Activated CD4-positive, alpha-beta T cell treated with anti-CD3 and anti-CD28 coated beads, Interleukin-2, amount 10 ng/mL, durations not matched to agents 7 days and 5 days (primary cell): ENCODE measurements at places on chromosomes 16 and 17. TPM values are rescaled to one million over a fixed set of nuclear protein-coding genes. Genes with fewer than 3 reads are reported as not detected.
A peak's percentile ranks its signal among the peaks of the same experiment; 100 is the strongest.

- peak; percentile 79 for DNase-seq
- H3K27ac ChIP-seq, result peak within 1 kb of the TSS; percentile 98
- peaks cover 45% of the 10 kb centered on the region for H3K4me1 ChIP-seq
- H3K36me3 ChIP-seq, result peaks cover 15% of the 10 kb centered on the region
- peak within 1 kb of the TSS; percentile 99 for H3K4me3 ChIP-seq
- H3K27me3 ChIP-seq, result no peaks in the 10 kb centered on the region
Measured at GRCh38 chr17:60525685-60526514, at the start of gene APPBP2. APPBP2 (minus strand) TSS chr17:60526242; CDS start chr17:60525931, 311 bp downstream.

GRCh38 chr17:80024206-80024972 lies 11.3 kb downstream of the TBC1D16 start:
- no peak overlapping the region for H3K27ac ChIP-seq
- no peaks in the 10 kb centered on the region for H3K4me1 ChIP-seq
- no peak overlapping the region for H3K4me3 ChIP-seq
- DNase-seq, result no peak
- no peaks in the 10 kb centered on the region for H3K36me3 ChIP-seq
- H3K27me3 ChIP-seq, result no peaks in the 10 kb centered on the region

GRCh38 chr17:27498615-27499309 lies 42.5 kb downstream of the KSR1 start:
- no peak overlapping the region for H3K27ac ChIP-seq
- peaks cover 36% of the 10 kb centered on the region for H3K36me3 ChIP-seq
- no peak overlapping the region for H3K4me3 ChIP-seq
- H3K27me3 ChIP-seq, result no peaks in the 10 kb centered on the region
- no peak for DNase-seq

DNA sequence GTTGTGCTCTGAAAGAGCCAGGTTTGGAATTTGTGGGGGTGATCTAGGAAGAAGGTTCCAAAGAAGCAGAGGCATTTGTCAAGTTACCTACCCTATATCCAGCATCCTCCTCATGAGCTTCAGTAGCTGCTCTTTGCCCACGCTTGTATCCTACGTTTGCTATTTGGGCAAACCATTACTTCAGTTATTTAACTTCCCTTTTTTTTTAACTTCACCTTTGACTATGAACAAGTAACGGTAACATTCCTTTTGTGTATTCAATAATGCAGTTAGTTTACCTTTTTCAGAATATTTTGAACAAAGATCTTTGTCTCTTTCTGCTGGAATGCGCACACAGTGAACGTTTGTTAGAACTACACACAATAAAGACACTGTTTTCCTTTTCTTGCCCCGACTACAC lies 41.5 kb downstream of the CYB5B start:
- no peak overlapping the region for H3K4me3 ChIP-seq
- DNase-seq, result no peak
- no peaks in the 10 kb centered on the region for H3K27me3 ChIP-seq
- peak overlapping the region; percentile 73 for H3K27ac ChIP-seq
- H3K36me3 ChIP-seq, result peaks cover 29% of the 10 kb centered on the region
- H3K4me1 ChIP-seq, result peaks cover 59% of the 10 kb centered on the region

GRCh38 chr16:57842601-57843000 lies 40.3 kb upstream of the KIFC3 start:
- H3K4me3 ChIP-seq, result no peak overlapping the region
- peaks cover 4% of the 10 kb centered on the region for H3K27me3 ChIP-seq
- H3K27ac ChIP-seq, result no peak overlapping the region
- H3K36me3 ChIP-seq, result no peaks in the 10 kb centered on the region
- H3K4me1 ChIP-seq, result peaks cover 6% of the 10 kb centered on the region

DNA sequence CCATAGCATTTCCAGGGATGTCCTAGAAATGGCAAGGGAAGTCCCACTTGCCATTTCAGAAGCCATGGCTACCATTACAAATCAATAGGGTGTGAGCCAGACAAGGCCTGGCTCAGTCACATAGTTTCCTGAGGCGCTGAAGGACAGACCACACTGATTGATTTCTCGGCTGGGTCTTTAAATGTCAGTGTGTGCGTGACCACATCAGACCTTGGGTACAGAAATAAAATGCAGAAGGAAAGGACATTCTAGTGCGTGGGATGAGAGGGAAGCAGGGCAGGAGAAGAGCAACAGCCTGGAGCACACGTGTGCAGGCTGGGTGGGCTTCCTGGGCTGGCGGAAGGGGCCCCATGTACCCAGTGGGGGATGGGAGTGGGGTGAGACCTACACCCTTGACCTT lies 58.7 kb upstream of the LYRM9 start:
- H3K27me3 ChIP-seq, result peaks cover 4% of the 10 kb centered on the region
- H3K27ac ChIP-seq, result no peak overlapping the region
- no peaks in the 10 kb centered on the region for H3K4me1 ChIP-seq
- DNase-seq, result no peak
- no peak overlapping the region for H3K4me3 ChIP-seq

GRCh38 chr17:40663252-40663651 lies 1.7 kb downstream of the KRT222 start:
- H3K27ac ChIP-seq, result no peak overlapping the region
- DNase-seq, result no peak
- peaks cover 45% of the 10 kb centered on the region for H3K27me3 ChIP-seq
- H3K36me3 ChIP-seq, result peaks cover 3% of the 10 kb centered on the region
- peaks cover 13% of the 10 kb centered on the region for H3K4me1 ChIP-seq

DNA sequence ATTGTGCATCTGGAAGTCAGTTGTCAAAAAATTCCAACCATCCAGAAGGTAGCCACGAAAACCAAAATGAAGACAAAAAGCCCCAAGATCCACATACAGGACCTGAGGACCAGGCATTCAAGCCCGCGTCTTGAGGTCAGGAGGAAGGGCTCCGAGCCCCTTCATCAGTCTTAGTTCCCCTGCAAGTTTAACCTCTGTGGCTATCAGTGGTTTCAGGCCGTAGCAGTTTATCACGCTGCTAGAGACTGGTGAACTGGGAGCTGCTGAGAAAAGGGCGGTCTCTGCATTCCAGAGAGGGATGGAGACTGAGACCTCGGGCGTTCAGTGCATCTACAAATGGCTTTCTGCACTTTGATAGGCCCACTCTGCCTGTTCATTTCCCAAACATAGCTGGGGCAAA lies 70.6 kb downstream of the IRF8 start:
- DNase-seq, result no peak
- peaks cover 7% of the 10 kb centered on the region for H3K4me1 ChIP-seq
- H3K27me3 ChIP-seq, result no peaks in the 10 kb centered on the region
- no peaks in the 10 kb centered on the region for H3K36me3 ChIP-seq

Gene TGFB1I1
- total RNA-seq, result 0.20 TPM

GRCh38 chr16:61182391-61182790 lies 853.8 kb downstream of the CDH8 start:
- no peak for DNase-seq
- H3K4me3 ChIP-seq, result no peak overlapping the region
- no peaks in the 10 kb centered on the region for H3K4me1 ChIP-seq
- no peak overlapping the region for H3K27ac ChIP-seq
- no peaks in the 10 kb centered on the region for H3K27me3 ChIP-seq

Gene DHRS7C
- total RNA-seq, result not detected

Gene CD300E
- total RNA-seq, result not detected

Gene GNAO1
- total RNA-seq, result 4.2 TPM
